ENCODE measurements at places on chromosomes 5 and 9.

- no peak for DNase-seq
Measured at GRCh38 chr5:62386824-62387223, 16.9 kb downstream of the DIMT1 start.

- no peak for DNase-seq
Measured at GRCh38 chr9:138007918-138008841, 130.6 kb downstream of the CACNA1B start.

GRCh38 chr5:533243-533954 lies 9.2 kb upstream of the SLC9A3 start:
- no peak for DNase-seq

GRCh38 chr9:17793713-17794622 lies 215.1 kb downstream of the SH3GL2 start:
- no peak for DNase-seq

DNA sequence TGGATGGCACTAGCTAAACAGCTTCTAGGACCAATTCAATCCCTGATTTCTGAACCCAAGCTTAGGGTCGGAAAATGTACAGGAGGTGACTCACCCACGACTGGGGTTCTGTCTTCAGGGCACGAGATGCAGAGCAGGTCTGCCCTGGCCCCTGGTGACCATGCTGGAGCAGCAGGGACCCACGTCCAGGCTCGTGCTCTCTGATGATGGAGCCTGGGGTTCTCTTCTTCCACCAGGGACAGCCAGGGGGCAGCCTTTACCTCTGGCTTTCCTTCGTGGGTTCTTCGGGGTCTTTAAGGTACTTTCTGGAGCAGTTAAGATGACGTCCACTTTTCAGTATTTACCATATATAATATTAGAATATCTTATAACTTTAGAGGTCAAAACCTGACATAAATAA lies 2.1 kb downstream of the CFAP77 start:
- peak; percentile 55 for DNase-seq

DNA sequence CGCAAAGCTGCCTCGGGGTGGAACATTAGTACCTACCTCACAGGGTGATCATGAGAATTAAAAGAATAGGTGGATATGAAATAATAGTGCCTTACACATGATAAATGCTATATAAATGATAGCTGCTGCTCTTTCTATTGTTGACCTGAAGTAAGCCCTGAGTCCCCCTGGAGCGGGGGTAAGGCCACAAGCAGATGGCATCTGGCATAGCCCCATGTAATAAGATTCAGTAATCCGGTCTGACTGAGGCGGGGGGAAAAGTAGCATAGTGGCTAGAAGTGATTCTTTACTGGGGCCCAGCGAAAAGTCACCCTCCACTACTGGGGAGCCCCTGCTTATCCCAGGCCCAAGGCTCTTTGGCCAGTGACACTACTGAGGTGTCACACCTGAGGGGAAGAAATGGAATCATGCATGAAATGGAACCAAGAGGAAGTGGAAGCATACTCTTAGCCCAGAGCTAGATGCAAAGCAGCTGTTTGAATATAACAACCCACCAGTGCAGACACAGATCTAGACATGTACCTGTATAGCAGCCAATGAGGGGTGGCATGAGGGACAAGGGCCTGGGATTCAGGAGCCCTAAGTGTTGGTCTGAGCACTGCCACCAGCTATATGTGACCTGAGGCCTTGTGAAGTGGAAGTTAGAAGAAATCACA lies 16.1 kb upstream of the FGFR4 start:
- no peak for DNase-seq

- no peak for DNase-seq
Measured at GRCh38 chr9:27599102-27599869, 26.0 kb upstream of the C9orf72 start.

DNA sequence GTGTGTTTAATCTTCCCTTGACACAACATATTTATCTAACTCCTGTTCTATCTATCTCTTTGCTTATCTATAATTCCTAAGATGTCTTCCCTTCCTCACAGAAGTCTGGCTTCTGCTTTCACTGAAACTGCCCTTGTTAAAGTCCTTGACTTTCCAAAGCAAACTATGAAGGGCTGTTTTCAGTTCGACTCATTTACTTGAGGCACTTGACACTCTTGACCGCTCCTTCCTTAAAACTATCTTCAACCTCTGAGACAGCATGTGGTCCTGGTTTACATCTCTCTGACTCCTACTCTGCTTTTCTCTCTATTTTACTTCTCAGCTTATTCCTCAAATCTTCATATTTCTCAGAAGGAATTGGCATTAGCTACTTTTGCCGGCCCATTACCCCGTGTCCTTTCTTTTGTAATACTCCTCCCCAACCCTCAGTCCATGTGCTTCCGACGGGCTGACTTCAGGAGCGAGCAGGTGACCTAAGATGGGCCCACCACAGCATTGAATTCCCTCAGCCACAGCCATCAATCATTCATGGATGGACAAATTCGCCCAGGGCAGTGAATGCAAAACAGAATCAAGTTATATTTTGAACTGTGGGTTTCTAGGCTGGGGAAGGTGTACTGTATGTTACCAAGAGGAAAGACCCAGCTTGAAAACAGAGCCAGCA lies 1089.2 kb downstream of the PTPRD start:
- DNase-seq = no peak
